ENCODE measurements at places on chromosomes 1 and 21. TPM values are rescaled to one million over a fixed set of nuclear protein-coding genes. Genes with fewer than 3 reads are reported as not detected.

DPT gene
- total RNA-seq, result not detected

CYP2J2 gene
- 1.6 TPM for total RNA-seq

TGFB2 gene
- 30.7 TPM for total RNA-seq

SPRR2D gene
- not detected for total RNA-seq

TRIM45 gene
- 4.8 TPM for total RNA-seq

LEMD1 gene
- total RNA-seq, result 4.6 TPM

NMNAT2 gene
- 51.0 TPM for total RNA-seq

NUP210L gene
- total RNA-seq, result 0.23 TPM

FCRL6 gene
- total RNA-seq, result not detected

FAM43B gene
- total RNA-seq, result 8.5 TPM

HJV gene
- total RNA-seq, result 0.23 TPM

CD160 gene
- total RNA-seq, result not detected

UBL4B gene
- not detected for total RNA-seq

BSND gene
- total RNA-seq, result not detected

ATP5PB gene
- total RNA-seq, result 209 TPM

UBE2U gene
- total RNA-seq, result not detected

LAD1 gene
- total RNA-seq, result 0.23 TPM

ZNF593 gene
- total RNA-seq, result 10.8 TPM

OR2L13 gene
- total RNA-seq, result 5.5 TPM

AGMAT gene
- 2.3 TPM for total RNA-seq

NENF gene
- total RNA-seq, result 22.1 TPM

MORN1 gene
- total RNA-seq, result 15.7 TPM

NPHP4 gene
- 14.5 TPM for total RNA-seq

HCN3 gene
- 22.8 TPM for total RNA-seq

SELE gene
- 0.23 TPM for total RNA-seq

FCAMR gene
- not detected for total RNA-seq

MRPL55 gene
- total RNA-seq, result 35.8 TPM

RNF186 gene
- total RNA-seq, result not detected

VHLL gene
- total RNA-seq, result 0.69 TPM

PLA2G5 gene
- 1.8 TPM for total RNA-seq
